ENCODE measurements at places on chromosomes 7 and 10.

- no peak for DNase-seq
Observed at GRCh38 chr7:102064361-102065025, 222.2 kb upstream of the SH2B2 start.

- DNase-seq, result no peak
Observed at GRCh38 chr10:11876324-11876723, 53.2 kb downstream of the PROSER2 start.

DNA sequence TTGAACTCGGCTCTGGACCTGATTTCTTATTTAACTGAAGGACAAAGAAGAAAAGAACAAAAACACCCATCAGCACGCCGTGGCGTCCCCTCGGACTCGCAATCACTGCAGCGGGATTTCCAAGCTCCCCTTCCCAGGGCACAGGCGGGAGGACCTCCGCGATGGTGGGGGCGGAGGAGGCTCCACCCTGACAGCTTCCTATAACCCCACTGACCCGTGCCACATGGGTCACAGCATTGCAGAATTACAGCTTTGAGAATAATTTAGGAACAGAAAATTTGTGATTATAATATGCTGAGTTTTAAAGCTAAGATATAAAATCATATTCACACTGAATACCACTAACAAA, 129.7 kb upstream of the SEC61G start:
- no peak for DNase-seq

DNA sequence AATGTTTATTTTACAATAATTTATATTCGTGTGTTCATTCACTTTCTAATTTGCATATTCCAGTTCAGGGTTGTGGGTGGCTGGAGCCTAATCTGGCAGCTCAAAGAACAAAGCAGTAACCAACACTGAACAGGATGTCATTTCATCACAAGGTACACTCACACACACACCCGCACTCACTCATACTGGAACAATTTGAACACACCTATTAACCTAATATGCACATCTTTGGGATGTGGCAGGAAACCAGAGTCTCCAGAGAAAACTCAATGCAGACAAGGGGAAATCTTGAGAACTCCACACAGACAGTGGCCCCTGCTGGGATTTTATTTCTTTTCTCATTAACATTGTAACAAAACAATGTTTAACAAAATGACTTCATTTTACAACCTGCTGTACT, 97.4 kb downstream of the TWIST1 start:
- no peak for DNase-seq

DNA sequence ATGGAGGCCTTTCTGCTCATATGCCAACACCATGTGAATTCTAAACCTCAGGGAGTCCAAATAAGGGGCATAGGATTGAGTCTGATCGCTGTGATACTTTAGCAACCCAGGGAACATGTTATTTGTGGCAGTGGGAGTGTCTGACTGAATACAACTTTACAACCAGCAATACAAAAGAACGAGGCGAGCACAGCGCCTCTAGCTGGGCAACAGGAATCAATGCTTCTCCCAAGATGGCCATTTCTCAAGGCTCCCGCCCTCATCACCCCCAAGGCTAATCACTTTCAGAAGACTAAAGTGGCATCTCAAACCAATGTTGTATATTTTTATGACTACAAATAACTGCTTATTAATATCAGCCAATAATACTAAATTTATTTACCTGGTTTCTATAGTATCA, 28.1 kb downstream of the YWHAG start:
- no peak for DNase-seq

Measured in amniotic stem cell (primary cell).